ENCODE measurements at places on chromosomes 2 and 18.

DNA sequence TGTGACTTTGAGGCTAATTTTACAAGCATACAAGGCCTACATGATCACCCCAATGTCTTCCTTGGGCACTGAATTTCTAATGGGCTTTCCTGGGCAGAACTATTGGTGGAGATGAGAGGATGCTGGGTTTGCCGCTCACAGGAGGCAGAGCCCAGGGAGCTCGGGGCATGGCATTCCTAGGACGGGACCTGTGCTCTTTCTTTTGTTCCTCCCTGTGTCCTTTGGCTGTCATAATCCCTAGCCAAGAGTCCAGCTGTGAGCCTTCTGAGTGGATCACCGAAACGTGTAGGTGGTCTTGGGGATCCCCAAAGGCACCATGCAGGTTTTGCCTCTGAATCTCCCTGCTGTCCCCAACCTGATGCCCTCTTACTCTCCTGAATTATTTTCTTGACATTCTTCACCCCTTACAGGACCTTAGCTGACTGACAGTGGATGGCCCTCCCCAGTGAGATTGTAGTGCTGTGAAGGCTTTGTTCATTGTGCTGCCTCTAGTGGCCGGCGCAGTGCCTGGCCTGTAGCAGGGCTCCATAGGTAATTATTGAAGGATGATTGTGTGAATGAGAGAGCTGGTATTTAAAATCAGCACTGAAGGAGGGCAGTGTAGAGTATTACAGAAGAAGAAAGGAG is 221.9 kb downstream of the ZNF407 start:
- no peak for DNase-seq

DNA sequence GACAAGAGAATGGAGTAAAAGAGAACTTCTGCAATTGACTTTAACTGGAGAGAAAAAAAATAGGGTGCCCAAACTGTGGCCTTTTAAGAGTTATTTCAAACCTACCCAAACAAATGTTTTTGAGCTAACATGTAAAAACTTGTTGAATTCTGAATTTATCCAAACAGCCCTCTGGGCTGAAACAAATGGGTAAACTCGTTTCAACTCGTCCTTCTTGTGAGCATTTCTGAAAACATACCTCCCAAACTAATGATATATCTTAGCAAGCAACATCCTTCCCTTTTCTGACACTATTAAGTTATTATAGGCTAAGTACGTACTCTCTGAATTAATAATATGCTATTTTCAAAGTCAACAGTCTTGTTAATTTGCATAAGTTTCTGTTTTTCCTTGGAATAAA is 793.0 kb upstream of the ACVR2A start:
- no peak for DNase-seq

- DNase-seq = peak; percentile 52
These were observed 16.4 kb upstream of the LPIN2 start for GRCh38 chr18:3029215-3029952.

GRCh38 chr2:234705108-234705507 is 208.2 kb upstream of the ARL4C start:
- DNase-seq = peak; percentile 3

All from suppressor macrophage treated with lipopolysaccharide for 4 hours (primary cell).